ENCODE measurements at places on chromosomes 1 and 21.

DNA sequence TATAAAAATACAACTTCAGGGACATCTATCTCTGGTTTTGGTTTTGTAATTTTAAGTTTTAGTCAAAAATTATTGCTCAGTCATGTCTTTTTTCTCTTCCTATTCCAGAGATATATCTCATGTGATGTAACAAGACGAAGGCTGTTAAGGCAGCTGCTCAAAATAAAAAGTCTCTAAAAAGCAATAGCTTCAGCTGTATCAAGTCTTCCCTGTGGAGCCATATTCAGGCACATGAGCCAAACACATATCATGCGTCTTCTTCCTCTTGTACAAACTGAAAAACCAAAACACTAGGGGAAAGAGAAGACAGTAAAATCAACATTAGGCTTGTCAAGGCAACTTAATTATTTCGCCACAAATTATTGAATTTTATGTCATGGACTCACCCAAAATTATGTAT is 240.7 kb downstream of the NRIP1 start:
- DNase-seq = no peak

DNA sequence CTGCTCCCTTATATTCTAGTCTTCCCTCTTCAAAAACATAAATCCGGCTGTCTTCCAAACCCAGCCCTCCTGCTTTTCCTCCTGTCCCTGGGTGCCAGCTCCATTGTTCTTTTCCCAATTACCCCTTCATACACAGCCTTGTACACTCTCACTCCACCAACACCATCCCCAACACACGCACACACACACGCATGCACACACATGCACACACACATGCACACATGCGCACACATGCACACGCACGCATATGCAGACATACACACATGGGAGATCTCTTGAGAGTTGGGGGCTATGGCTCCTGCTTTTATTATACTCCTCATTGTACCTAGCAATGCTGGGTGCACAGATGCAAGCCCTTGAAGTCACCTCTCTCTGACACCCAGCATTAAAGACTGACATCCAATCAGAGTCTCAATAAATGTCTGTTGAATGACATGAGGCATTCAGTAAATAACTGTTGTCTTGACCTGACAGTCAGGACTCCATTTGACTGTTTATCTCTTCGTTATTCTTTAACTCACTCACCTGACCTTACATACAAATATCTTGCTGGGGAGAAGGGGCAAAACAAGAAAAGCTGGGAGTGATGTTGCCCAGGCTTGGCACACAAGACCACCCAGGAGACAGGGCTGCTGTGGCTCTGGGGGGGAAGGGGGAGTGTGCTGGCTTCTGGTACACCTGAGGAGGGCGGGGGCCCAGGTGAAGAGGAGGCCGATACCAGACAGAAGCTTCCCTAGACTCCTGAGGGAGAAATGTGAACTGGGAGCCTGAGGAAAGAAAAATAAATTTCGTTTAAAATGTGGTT is 16.0 kb downstream of the ABCA4 start:
- DNase-seq = no peak

- DNase-seq = no peak
Observed at GRCh38 chr1:223319905-223320580, 43.9 kb downstream of the SUSD4 start.

DNA sequence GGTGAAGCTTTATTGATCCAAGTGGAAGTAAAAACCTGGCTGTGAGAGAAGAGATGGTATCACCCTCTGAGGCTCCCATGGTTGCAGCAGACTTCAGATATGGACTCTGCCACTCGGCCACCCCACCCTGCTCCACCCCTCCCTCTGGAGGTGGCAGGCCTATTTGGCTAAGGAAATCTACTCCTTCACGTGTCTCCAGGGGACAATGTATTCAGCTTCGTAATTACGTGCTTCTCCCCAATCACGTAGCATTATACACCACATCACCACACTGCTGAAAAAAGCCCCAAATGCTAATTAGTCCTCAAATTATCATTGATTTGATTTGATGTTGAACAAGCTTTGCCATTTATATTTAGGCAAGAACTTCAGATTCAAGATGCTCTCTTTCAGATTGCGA is 220.7 kb downstream of the OMA1 start:
- no peak for DNase-seq

- no peak for DNase-seq
Observed at GRCh38 chr1:230365723-230366307, 60.3 kb downstream of the PGBD5 start.

DNA sequence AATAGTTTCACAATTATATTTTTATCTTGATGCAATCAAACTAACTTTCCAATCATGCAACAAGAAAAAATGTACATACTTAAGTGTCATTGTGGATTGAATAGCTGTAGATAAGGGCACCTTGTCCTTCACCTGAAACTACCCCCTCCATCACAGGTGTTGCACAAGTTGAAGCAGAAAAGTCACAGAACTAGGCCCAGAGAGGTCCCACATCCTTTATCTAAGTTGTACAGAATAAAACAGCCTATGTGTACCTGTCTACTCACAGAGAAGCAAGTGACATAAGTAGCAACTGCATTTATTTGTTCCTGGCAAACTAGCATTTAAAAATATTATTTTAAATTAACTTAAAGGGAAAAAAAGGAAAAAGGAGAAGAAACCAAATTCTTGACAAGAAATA is 256.8 kb downstream of the FAF1 start:
- DNase-seq = no peak

Data from activated CD4-positive, alpha-beta T cell treated with anti-CD3 and anti-CD28 coated beads, Interleukin-2, amount 50 U/mL, for 1 hour (primary cell).